ENCODE measurements at places on chromosomes 3 and 15.

DNA sequence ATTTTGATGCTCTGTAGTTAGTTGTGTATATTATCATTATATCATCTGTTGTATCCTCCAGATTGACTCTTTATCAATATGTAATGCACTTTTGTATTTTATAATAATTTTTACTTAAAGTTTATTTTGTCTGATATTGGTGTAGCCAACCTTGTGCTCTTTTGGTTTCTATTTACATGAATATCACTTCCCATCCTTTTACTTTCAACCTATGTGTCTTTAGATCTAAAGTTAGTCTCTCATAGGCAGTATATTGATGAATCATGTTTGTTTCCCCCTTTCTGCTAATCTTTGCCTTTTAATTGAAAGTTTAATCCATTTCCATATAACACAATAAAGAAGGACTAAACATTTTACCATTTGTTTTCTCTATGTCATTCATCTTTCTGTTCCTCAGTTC lies 28.1 kb upstream of the CD200R1L start:
- DNase-seq, result no peak

GRCh38 chr3:178223876-178224275 lies 312.4 kb upstream of the KCNMB2 start:
- no peak for DNase-seq

DNA sequence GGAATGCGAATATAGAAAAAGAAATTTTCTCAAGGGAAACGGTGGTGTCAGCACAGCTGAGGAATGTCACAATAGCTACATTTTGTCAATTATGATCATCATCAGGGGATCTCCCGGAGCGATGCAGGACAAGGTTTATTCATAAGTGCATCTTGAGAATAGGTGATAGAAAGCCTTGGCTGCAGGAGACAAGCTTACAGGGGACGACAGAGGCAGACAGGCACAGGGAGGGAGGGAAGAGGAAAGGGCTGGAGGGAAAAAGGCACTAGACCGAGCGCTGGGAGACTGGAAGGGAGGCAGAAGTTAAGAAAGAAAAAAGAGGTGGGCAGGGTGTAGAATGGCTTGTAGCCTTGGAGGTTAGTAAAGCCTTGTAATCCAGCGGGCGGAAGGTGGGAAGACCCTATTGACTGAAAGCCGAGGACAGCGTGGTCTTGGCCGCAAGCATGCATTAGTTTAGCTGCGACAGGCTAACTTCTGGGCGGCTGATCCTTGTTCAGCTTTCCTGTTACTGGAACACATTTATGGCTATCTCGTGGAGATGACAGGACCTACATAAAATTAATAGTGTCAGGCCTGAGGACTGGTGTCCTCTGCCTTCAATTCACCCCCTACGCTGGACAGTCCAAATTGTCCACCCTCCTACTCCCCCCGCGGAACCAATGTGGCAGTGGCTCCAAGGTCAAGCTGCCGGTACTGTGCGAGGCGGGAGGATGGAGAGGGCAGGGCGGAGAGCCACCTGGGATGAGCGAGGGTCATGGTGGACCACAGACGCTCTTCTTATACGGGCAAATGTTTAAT lies 1.4 kb upstream of the NECTIN3 start:
- no peak for DNase-seq

DNA sequence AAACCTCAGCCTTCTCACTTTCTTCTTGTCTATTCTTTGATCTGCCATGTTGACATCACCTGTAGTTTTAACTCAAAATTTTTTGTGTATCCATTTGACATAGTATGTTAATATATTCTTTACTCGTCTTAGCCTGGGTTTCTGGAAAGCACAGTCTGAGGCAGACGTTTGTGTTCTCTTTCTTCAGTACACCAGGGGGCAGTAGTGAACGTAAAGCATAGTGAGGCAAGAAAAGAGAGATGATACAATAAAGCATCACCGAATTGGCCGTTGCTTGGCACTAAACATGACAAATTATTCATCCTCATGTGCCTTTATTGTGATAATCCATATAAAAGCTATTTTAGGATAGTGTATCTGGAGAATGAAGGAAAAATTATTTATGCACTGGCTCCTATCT lies 141.0 kb upstream of the MYRIP start:
- DNase-seq, result no peak

- DNase-seq, result no peak
These were observed 128.6 kb upstream of the IQSEC1 start for GRCh38 chr3:13201851-13202250.

Data from GM18507 (cell line).